Ammon's horn (tissue), 1 donor: ENCODE measurements at places on chromosomes 13 and 19.

- DNase-seq = no peak
Measured at GRCh38 chr19:18002347-18002850, 5.6 kb upstream of the ARRDC2 start.

- DNase-seq = no peak
Measured at GRCh38 chr19:20453425-20453935, 112.1 kb downstream of the ZNF737 start.

DNA sequence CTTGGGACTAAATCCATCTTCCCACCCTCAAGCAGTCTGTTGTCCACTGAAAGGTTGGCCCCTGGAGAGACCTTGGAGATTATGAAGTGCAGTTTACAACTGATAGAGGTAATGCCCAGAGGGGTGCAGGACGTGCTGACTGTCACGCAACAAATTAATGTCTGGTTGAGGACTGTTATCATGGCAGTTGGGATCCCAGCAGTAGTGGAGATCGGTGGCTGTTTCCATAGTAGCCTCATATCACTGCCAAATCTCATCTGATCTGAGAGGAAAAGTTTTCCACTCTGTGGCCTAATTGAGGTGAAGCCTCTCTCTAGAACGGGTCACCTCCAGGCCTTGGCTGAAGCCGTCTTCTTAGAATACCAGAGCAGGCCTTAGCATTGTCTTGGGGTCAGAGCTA, 4.1 kb downstream of the TECR start:
- no peak for DNase-seq

GRCh38 chr19:39265321-39265916, 2.8 kb upstream of the IFNL2 start:
- DNase-seq = no peak

DNA sequence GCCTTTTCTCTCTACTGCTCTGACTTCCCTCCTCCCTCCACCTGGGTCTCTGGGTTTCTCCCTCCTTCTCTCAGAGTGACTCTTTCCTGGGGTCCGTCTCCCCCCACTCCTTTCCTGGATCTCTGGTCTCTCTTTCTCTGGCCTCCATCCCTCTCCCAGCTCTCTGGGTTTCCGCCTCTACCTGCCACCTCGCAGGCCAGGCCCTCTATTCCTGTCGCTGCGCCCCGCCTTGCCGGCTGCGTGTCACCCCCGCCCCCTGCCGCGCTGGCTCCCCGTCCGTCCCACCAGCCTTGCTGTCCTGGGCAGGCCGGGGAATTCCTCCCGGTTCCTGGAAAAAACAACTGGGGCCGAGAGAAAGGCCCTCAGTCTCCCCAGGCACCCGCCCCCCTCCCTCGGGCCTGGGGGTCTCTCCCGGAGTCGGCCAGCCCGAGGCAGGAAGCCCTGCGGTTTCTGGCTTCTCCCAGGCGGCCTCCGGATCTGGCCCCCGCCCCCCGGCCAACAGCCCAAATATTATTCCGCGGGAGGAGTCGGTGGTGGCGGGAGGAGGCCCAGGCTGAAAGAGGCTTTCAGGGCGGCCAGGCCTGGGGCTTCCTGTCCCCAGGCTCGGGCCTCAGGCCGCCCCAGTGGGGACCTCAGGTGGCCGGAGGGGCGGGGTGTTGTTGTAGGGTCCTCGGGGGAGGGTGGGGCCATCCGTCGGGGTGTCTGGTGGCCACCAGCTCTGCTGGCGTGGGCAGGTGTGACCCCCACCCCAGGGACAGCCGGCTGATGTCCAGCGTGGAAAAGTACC, 9.3 kb downstream of the IRF2BP1 start:
- DNase-seq = no peak

- no peak for DNase-seq
Measured at GRCh38 chr19:43300876-43301765, 31.8 kb upstream of the PSG9 start.

DNA sequence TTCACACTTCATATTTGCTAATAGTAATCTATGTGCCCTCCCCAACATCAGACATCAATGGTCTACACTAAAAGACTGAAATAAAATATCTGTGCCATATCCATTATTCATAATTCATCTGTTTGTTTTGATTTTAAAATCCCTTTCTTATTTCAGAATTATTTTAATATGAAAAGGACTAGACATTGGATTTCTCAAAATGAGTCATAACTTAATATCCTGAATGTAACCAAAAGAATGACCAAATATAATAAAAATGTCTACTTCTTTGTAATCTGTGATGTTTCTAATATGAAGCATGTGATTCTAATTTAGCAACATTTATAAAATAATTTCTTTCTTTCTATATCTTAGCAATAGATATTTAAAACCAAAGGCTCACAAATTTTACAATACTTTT, 64.9 kb downstream of the MZT1 start:
- DNase-seq = no peak

- DNase-seq = no peak
Measured at GRCh38 chr13:114027826-114028225, 54.0 kb upstream of the C13orf46 start.
